ENCODE measurements at places on chromosomes 3 and 15. TPM values are rescaled to one million over a fixed set of nuclear protein-coding genes. Genes with fewer than 3 reads are reported as not detected.

Gene SCAANT1
- total RNA-seq = not detected

Gene GNAT1
- not detected for total RNA-seq

Gene IL17RC
- total RNA-seq = 34.2 TPM

Gene CRYGS
- 0.83 TPM for total RNA-seq

All from A549 treated with Mapracorat at 1 μM for 4 hours (cell line).